AG04450 (cell line): ENCODE measurements at places on chromosomes 12 and 14.

DNA sequence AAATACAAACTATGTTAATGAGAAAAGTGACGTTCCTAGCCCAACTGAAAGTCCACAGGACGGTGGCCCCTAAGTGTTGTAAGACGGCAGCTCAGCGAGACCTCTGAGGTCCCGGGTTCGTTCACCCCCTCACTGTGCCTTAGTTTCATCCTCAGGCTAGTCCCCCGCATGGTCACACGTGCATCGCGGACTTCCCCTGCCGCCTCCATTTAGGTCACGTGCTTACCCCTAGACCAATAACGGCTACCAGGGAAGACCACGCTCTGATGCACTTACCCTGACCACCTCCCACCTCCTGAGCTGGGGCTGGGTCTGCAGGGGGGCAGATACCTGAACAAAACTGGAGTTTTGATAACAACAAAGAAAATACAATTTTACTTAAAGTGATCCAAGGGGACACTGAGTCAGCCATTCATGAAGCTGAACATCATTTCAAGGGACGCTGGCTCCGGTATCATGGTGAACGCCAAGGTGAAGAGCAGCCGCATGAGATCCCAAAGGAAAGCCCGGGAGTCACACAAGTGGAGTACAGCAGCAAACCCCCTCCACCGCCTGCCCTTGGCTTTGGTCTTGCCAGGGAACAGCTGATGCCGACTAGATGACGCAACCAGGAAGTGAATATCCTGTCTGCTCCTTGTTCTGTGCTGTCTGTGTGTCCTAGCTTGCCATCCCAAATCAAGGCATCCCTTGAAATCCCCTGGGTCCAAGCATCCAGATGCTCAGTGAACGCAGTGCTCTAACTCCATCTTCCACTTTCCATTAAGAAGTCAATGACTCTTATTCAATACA is 274.1 kb downstream of the PCNX1 start:
- DNase-seq, result no peak

DNA sequence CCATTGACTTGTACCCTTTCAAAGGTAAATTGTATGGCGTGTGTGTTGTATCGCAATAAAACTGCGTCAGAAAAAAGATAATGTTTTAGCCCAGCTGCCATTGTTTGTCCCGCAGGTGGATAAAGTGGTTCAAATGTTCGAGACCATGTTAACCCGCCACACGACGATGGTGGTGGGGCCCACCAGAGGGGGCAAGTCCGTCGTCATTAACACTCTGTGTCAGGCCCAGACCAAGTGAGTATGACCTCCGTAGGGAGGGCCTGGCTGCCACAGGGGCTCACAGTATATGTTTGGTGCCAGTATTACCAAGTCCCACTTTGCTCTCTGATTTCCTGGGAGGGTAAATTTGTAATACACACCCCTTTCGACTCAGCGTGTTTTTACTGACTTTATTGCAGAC is 96.9 kb downstream of the DNAH10 start:
- no peak for DNase-seq

- no peak for DNase-seq
Observed at GRCh38 chr12:95963096-95963495, 20.0 kb downstream of the AMDHD1 start.

- no peak for DNase-seq
Observed at GRCh38 chr12:126895951-126896913, 1370.7 kb upstream of the TMEM132C start.

- DNase-seq, result no peak
Observed at GRCh38 chr12:114799574-114800487, 115.9 kb upstream of the TBX3 start.

GRCh38 chr12:22248121-22248520 is 86.4 kb downstream of the ST8SIA1 start:
- no peak for DNase-seq

DNA sequence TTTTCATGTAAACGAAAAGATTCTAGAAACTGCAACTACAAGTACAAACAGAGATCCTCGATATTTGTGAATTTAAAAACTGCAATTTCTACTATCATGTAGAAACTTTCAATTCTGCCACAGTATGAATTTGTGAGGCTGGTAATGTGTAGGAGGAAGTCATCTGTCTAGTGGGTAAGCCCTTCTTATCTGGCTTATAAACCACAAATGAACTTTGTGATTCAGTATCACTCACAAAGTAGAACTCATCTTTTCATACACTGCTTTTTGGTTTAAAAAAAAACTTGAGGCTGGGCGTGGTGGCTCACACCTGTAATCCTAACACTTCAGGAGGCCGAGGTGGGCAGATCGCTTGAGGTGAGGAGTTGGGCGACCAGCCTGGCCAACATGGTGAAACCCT is 20.7 kb downstream of the GTF2A1 start:
- no peak for DNase-seq

DNA sequence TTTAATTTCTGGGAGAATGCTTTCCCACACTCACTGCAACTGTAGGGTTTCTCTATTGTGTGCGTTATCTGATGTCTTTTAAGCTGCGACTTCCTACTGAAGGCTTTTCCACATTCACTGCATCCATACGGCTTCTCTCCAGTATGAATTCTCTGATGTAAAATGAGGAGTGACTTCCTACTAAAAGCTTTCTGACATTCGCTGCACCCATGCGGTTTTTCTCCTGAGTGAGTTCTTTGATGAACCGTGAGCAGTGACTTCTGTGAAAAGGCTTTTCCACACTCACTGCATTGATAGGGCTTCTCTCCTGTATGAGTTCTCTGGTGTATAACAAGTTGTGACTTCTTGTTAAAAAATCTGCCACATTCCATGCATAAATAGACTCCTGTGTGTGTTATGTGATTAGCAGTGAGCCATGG is 29.7 kb downstream of the ZNF605 start:
- no peak for DNase-seq

DNA sequence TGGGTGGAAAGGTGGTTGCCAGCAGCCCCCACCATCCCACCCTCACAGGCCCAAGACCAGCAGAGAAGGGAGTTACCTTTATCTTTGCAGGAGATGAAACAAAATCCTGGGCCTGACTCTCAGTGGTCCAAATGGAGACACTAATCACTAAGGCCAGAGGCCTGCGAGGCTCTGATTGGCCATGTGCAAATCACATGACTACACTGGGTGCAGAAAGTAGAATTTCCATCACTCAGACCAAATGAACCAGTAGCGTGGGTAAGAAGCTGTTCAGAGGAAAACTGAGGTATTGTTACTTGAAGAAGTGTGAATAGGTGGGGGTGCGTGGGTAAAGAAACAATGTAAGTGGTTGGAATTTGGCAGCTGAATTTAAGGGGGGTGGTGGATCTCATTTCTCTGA is 20.2 kb upstream of the PPP1CC start:
- DNase-seq, result no peak

DNA sequence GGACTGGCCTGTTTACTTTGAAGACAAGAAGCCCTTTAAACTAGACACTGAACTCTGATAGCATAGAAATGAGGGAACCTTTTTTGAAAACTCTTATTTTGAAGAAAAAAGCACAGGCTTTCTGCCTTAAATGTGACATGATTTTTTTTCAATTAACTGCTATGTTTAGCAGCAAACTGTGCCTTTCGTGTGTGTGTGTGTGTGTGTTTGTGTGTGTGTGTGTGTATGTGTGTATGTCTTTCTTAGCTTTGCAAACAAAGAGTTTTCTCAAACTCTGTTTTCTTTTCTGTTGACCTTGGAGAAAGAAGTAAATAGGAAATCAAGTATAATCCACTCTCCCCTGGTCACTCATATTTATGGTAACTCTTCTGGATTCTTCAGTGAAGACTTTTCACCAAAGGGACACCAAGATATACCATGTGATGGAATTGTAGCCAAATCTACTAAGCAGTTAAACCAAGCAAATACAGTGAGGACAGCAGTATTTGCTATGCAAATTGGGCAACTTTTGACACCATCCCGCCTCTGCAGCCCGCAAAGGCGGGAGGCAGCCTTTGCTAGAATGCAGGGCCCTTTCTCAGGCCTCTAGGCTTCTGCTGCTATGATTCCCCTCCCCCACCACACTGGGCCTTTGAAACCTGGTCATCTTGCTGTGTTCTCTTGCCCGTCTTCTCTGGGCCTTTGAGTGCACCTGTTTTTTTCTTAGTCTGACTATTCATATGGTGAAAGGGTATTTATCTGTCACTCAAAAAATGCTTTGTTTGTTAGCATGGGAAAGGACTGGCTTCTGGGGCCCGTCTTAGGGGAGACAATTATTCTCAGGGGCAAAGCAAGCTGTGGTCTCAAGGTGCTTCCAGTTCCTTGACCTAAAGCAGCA is 107.9 kb downstream of the MYRFL start:
- DNase-seq, result no peak

DNA sequence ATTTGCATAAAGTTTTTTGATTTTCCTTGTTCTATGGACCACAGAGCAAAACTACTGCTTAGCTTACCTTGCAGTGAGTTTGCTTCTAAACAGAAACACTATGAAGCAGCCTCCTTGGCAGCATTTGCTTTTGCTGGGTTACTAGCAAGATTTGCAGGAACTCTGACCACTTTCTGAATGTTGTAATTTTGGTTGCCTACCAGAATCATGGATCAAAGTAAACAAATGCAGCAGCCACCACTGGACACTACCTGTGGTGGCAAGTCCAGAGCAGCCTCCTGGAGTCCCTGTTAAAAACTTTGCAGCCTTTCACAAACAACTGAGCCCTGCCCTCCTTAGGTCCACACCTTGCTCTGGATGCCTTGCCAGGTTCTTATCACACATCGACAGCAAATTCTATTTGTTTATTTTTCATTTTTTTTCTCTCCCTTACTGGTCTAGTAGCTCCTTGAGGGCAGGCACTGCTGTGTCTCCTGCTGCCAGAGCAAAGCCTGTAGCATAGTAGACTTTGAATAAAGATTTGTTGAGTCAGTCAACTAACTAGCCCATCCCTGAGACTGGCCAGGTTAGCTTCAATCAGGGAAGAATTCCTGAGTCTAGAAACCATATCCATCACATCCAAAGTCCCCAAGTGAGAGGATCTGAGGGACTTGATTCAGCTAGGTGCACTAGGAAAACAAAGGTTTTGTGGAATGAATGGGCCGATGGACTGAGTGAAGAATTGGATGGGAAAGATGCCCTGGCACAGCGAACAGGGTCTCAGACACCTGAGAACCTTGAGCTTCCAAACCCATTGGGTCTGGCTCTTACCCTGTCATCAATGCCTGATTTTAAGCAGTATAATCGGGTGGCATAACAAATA is 5.7 kb downstream of the TTC6 start:
- no peak for DNase-seq

GRCh38 chr14:62957562-62957961 is 87.7 kb downstream of the KCNH5 start:
- DNase-seq, result peak; percentile 94

DNA sequence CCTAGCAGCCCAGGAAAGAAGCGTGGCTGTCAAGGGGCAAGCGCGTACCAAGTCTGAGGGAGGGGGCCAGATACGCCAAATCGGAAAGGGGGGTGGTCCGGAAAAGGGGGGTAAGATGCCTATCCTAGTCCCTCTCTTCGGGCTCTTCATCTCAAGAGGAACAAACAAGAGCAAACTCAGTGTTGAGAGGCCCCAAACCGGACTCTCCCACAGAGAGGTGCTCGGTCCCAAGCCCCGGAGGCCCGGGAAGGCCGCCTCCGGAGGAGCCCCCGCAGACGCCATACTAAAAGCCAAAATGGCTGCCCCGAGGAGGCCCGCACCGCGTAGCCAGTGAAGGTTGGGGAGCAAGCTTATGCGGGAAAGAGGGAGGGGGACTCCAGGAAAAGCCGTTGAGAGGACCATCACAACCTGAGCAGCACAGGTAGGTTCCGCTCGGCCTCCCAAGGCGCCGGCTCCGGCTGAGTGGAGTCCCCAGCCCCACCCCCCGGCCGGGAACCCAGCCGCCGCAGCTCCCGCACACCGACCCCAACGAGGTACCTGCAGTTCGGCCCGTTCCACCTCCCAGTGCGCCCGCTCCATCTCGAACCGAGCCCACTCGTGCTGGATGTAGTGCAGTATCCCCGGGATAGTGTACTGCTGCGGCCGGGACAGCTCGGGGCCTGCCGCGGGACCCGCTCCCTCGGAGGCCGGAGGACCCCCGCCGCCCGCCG is at the start of gene AP4S1:
Gene AP4S1 (plus strand): TSS at position 283 of the 710 bp plus-strand sequence. CDS start 40,548 bp downstream, outside the sequence.
- DNase-seq, result no peak

- DNase-seq, result no peak
Observed at GRCh38 chr12:56120158-56120846, 2.2 kb downstream of the ZC3H10 start.

- DNase-seq, result no peak
Observed at GRCh38 chr12:64976131-64976530, 145.0 kb downstream of the WIF1 start.

DNA sequence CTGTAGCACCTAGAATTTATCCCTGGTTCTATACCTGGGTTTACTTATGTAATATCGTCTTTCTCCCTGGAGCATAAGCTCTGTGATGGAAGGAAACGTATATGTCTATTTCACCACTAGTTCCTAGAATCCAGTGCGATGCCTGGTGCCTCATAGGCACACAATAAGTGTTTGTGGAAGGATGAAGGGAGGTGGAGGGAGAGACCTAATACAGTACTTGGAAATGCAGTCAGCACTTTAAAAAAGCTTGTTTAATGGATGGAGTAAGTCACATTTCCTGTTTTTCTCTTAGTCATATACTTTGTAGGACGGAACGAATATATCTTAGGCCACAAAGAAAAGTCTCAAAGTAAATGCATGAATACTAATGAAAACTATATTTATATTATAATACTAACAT is 186.5 kb upstream of the HMGA2 start:
- DNase-seq, result no peak

DNA sequence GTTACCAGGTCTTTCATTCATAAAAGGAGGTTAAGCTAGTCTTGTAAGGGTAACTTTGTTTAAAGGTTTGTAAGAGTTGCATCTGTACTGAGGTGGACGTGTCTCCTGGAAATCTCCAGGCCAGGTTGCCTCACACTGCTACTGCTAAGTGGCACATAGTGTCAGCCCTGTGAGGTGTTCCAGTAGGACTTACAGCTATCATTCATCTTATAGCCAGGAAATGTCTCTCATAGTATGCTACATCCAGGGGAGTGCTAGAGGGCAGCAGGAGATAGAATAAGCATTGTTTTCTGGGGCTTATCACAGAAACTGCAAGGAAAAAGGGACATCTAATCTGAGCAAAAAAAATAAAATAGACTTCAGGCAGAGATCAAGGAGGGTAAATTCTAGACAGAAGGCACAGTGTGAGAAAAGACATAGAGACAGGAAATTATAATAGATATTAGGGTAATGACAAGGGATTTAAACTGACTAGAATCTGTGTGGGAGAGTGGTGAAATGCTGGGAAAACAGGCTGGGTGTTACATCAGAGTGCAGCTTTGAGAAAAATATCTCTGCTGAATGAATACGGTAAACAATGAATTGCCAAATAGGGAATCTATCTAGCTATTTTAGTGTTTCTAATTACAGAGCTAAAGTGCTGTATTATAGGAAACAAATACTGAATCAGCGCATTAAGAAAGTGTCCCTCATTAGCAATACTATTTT is 205.1 kb upstream of the ABCD2 start:
- no peak for DNase-seq

DNA sequence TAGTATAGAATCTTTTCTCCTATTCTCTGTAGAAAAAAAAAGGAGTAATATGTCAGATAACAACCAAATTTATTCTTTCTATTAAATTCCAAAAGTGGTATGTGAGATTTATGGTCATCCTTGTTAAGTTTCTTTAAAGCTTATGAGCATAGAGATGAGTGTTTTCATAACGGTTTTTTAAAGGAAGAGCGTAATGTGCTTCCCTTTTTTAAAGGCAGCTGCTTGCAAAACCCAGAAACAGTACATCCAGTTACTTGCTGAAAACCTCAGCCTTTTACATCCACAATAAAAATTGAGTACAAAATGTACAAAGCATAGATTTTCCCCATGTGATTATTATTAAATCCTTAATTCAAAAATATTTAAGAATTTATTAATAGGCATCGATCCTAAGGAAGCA is 53.6 kb upstream of the CD163 start:
- no peak for DNase-seq
